Cardiac fibroblast (primary cell): ENCODE measurements at places on chromosomes 13 and 19.

- DNase-seq, result peak; percentile 45
These were observed 73.8 kb upstream of the FAM216B start for GRCh38 chr13:42707586-42707985.

- DNase-seq, result no peak
These were observed 238.3 kb upstream of the MAB21L1 start for GRCh38 chr13:35714588-35715377.

- DNase-seq, result no peak
These were observed at the start of gene CAMSAP3 for GRCh38 chr19:7595466-7596133. CAMSAP3 (plus strand) TSS chr19:7595863; CDS start chr19:7596003, 140 bp downstream.

- DNase-seq, result no peak
These were observed 393.7 kb downstream of the GPC6 start for GRCh38 chr13:93620181-93620765.

DNA sequence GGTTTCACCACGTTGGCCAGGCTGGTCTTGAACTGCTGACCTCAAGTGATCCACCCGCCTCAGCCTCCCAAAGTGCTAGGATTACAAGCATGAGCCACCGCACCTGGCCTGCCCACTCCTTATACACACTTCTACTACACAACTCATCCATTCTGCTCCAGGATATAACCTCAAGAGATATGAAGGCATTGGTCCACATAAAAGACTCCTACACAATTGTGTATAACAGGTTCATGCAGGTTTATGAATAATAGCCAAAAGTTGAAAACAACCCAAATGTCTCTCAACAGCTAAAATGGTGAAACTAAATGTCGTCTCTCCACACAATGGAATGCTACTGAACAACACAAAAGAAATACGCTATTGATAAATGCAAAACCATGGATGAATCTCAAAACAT lies 58.1 kb downstream of the INSR start:
- no peak for DNase-seq
